ENCODE measurements at places on chromosomes 2 and 18.

DNA sequence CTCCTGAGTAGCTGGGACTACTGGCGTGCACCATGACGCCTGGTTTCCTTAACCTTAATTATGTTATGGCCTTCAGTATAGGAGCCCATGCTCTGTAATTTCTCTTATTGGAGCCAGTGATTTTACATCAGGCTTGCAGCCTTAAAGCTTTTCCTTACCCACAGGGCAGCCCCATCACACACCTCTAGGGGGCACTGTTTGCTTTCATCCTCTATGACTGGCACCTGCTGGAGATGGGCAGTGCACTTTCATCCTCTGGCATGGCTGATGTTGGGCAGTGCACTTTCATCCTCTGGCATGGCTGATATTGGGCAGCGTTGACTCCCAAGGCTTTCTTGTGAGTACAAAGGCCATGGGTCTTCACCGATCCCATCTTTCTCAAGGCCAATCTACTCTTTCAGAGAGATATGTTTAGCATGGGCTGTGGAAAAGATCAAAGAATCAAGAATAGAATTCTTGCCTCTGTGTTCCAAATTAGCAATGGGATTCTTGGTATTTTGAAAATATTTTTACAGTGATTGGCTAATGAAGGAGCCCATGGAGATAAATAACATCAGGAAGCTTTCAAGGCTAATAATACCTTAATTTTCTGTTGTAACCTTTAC is 80.7 kb upstream of the MEX3C start:
- peak; percentile 10 for DNase-seq

DNA sequence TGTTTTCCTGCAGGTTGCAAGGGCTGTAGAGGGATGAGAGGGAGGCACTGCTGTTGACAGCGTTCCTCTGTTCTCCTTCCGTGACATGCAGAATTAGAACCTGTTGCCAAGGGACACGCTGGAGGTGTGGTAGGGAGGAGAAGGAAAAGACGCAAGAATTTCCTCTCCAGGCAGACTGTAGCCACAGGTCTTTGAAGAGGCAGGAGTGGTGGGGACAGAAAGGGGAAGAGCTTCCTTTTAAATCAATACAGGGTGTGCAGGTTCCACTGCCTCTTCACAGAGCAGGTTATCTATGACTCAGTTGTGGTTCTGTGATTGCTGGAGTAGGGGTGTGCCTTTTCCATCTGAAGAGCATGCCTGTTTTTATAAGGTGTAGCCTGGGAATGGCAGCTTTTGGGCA is 133.0 kb downstream of the WDSUB1 start:
- DNase-seq, result no peak

DNA sequence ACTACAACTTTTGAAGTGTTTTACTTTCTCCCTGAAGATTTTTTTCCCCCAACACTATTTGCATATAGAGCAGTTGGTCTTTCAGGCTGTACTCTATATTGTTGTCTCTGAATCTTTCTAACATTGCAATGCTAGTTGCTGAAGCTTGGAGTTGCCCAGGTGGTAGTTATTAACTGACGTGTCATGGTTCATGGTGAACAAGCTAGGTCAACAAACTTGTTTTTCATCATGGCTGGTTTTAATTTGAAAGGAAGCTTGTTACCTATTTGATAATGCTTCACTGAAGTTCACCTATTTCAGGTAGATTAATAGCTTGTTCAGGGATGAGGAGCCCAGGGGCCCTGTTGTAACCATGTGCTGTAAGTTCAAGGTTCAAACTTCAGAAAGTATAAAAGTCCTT is 158.8 kb upstream of the ZEB2 start:
- no peak for DNase-seq

DNA sequence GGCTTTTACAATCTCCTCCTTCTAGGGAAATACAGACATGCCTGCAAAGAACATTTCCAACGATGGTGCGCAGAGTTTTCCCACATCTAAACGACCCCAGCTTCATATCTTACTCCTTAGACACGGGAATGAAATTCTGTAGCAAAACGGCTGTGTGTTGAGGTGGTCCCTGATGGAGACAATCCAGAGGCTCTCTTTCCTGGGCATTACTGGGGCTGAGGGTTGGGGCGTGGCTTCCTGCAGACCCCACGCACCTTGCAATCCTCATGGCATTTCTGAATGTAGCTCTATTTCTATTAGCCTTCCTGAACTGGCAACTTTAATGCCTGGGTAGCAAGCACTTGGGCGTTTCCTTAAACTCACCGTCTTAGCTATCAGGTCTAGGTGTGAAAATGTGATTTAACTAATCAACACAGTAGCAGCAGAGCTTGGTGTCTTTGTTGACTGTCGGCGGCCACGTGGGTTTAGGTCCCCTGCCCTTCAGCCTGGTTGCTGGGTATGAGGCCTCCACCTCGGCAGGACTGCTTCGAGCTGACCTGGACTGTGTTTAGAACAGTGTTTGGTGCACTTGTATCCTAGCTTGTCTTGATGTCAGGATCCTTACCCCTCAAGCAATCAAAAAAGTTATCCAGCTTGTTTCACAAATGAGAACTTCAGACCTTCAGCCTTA is 242.8 kb downstream of the GBX2 start:
- DNase-seq, result no peak

GRCh38 chr18:75427603-75428002 is at the start of gene SMIM21:
SMIM21 (minus strand) TSS chr18:75427703; CDS start chr18:75427563, 140 bp downstream.
- no peak for DNase-seq

DNA sequence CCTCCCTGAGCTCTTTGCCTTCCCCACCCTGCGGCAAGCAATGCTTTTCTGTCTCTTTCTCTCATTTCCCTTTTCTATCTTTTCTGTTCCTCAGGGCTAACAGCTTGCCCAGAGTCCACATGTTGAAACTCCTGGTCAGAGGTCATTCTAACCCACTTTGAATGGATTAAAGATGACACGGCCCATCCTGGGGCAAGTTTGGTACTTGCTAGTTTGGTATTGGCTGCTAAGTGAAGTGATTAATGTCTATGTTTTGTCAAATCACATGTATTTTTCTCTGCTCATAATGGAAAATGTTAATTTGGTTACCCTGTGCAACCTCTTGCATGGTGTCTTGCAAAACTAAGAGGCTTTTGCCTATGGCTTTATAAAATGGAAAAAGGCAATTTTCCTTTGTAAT is 960.2 kb downstream of the CNTNAP5 start:
- no peak for DNase-seq

DNA sequence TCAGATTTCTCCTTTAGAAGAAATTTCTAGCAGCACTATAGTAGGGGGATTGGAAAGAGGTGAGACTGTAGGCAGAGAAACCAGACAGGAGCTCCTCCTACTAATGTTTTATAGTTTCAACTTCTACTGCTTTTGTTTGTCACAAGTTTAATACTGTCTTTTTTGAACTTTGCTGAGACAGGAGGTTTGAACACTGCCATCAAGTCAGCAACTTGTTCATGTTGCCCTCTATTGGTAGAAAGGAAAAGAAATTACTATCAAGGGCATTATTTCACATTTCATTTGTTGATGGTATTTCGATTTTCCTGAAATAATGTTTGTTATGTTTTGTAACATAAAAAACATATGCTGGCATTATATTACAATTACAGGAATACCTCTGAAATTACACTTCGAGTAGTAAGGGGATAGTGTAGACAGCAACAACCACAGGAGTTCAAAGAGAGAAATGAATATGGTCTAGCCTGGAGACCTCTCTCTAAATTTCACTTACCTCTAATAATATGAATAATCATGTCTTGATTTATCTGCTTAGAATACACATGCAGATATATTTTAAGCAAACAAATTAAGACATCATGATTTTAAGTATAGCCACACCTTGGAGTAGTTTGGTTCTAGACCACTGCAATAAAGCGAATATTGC is 12.4 kb upstream of the CCDC88A start:
- peak; percentile 68 for DNase-seq

DNA sequence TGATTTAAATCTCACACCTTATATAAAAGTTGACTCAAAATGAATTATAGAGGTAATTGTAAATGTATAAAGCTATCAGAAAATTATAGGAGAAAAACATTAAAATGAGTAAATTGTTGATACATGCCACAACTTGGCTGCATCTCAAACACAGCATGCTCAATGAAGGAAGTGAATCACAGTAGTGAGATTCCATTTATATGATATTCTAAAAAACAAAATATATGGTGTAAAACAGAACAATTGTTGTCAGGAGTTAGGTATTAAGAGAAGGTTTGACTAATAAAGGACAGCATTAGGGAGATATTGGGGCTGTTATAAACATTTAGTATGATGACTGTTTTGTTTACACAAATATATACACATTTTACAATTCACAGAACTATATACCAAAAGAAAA is 356.6 kb upstream of the CELF4 start:
- no peak for DNase-seq

GRCh38 chr2:9914384-9915065 is 37.0 kb upstream of the GRHL1 start:
- DNase-seq, result peak; percentile 38

DNA sequence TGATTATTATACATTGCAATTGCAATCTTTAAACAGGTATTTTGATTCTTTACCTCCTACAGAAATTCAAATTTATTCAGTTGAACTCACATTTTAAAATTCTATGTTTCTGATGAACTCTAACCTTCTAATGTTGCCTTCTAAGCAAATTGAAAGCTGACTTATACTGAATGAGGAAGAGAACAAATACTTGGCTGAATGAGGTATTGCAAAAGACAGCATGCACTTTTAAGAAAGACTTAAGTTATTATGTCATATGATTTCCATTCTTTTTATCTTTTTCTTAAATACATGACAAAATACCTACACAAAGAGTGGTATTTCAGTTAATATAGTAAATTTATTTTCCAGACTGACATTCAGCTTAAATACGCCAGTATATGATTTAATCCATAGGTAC is 64.7 kb downstream of the FAM228A start:
- no peak for DNase-seq

GRCh38 chr18:9796935-9797549 is 88.7 kb upstream of the TXNDC2 start:
- DNase-seq, result peak; percentile 18

- no peak for DNase-seq
Observed at GRCh38 chr2:173567493-173567892, 212.8 kb downstream of the CDCA7 start.

GRCh38 chr2:1671916-1672315 is 72.4 kb downstream of the PXDN start:
- no peak for DNase-seq

- DNase-seq, result no peak
Observed at GRCh38 chr2:162188451-162188850, 36.4 kb upstream of the GCG start.

DNA sequence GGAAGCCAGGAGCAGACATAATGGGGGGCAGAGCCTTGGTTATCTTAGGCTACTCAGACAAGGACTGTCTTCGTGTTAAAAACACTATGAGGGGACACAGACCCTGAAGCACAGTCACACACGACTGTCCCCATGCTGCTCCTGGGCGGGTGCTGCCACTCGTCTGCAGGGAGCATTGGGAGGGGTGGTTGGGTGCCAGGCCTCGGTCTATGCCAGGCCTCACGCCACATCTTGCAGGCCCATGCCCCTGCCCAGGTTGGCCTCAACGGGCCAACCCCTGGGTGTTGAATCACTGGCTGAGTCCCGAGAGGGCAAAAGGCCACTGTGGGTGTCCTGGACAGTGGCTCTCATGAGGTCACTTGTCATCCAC is 97.9 kb downstream of the USP40 start:
- DNase-seq, result no peak

DNA sequence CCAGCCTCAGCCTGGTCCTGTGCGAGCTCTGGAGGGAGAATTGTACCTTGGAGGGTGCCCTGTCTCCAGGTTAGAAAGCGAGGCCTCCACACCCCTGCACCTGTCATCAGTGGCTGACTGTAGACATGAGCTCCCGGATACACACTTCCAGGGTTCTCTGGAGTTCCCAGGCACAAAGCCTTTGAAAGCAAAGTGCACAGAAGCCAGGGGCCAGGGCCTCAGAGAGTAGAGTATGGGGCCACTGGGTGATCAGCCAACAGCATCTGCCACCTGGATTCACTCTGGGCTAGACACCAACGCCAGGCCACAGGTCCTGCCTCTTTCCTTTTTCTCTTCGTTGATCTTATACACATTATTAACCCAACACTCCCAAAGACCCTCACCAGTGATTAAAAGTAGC is 239.4 kb upstream of the HDAC4 start:
- DNase-seq, result no peak

- peak; percentile 10 for DNase-seq
Observed at GRCh38 chr2:175207741-175208438, 26.4 kb upstream of the ATP5MC3 start.

DNA sequence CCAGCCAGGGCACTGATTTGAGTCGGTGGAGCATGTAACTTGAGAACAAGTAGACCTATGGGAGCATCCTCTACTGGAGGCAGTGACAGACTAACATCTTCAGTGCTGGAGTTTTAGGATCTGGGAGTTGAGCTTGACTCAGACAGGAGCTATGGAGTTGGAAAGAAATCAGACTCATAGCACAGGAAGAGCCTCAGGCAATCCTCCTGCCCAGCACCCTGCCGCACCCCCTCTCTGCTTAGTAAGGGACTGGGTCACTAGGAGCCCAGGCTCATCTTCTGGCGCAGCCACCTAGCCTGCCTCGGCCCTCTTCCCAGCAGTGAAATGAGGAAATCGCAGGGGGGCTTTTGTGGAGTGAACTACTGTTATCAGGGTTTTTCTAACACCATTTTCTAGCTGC is 3.6 kb downstream of the ARID5A start:
- peak; percentile 41 for DNase-seq

DNA sequence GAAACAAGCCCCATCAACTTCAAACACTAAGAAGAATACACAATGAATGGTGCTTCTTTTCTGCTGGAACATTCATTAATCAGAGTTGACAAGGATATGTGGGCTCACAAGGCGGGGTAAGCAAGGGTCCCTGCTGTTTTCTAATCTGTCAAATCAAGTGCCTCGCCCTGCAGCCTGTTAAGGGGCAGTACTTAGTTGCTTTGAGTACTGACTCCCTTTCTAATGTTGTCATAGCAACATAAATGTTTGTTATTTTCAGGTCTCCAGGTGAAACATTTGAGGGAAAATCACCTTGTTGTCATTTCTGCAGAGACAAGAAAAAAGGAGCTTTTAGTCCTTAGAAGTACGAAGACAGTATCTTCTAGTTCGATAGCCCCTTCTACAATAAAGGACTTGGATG is 284.7 kb upstream of the PKDCC start:
- no peak for DNase-seq

DNA sequence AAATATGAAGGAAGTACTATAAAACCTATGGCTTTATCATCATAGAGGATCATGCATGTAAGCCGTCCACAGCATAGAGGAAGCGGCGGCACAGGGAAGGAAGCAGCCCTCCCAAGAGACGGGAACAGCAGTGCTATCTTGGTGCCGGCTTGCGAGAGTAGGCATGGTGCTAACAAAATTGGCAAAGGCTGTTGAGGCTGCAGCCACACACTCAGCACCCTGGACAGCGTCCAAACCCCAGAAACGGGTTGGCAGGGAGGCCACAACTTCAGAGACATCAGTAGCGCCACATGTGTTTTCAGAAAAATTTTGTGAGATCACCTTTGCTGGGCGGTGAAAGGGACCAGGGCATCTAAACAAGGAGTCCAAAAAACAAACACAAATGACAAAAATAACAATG is 37.7 kb downstream of the NETO1 start:
- no peak for DNase-seq

GRCh38 chr18:59570796-59571195 is 126.4 kb downstream of the CCBE1 start:
- no peak for DNase-seq
